ENCODE measurements at places on chromosomes 3 and 15. TPM values are rescaled to one million over a fixed set of nuclear protein-coding genes. Genes with fewer than 3 reads are reported as not detected.

SPTBN5 gene
- total RNA-seq, result 0.18 TPM

SERINC4 gene
- not detected for total RNA-seq

THPO gene
- not detected for total RNA-seq

SPATA12 gene
- not detected for total RNA-seq

C3orf49 gene
- total RNA-seq, result not detected

RSRC1 gene
- total RNA-seq, result 28.9 TPM

Data from myometrial cell (primary cell).